ENCODE measurements at places on chromosomes 3 and 15.

GRCh38 chr3:107795514-107796094 lies 272.8 kb downstream of the BBX start:
- no peak for DNase-seq

DNA sequence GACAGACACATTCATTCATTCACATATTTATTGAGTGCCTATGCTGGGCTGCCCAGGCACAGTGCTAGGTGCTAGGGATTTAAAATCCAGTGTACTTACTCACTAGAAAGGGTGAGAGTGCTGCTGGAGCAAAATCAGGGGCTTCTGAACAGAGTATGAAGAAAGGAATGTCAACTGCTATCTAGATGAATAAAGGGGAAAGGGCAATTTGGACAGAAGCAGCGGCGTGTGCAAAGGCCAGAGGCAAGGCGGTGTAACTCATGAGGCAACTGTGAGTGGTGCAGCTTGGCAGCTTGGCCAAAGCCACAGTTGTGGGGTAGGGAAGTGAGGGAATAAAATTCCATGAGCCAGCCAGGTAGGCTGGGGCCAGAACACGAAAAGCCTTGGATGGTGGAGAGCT lies 76.7 kb downstream of the RAD18 start:
- DNase-seq: no peak

DNA sequence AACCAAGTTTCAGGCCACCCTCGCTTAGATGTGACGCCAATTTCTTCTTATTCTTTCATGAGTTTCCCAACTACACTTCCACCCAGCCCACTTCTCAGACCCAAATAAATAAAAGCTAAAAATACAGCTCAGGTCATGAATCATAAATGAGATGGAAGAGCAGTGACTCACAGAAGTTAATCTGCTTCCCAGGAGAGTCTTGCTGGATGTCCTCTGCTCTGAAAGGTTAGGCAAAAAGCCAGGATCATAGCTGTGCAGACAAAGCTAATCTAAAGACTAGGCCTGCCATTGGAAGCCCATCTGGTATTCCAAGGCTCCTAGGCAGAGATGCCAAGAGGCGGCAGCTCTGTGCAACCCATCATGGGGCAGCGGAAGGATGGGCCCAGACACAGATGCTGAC lies 24.1 kb downstream of the SHC4 start:
- DNase-seq: no peak

DNA sequence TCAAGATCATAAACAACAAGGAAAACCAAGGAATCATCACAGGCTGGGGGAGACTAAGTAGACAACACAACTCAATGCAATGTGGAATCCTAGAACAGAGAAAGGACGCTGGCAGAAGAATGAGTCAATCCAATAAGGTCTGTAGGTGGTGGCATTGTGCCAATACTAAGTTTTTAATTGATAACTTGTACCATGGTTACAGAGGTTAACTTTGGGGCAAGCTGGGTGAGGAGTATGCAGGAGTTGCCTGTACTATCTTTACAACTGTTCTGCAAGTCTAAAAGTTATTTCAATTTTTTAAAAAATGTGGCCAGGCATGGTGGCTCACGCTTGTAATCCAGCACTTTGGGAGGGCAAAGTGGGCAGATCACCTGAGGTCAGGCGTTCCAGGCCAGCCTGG lies 46.2 kb downstream of the RORA start:
- no peak for DNase-seq

GRCh38 chr3:158107605-158108444 lies 1.6 kb upstream of the SHOX2 start:
- DNase-seq: no peak

DNA sequence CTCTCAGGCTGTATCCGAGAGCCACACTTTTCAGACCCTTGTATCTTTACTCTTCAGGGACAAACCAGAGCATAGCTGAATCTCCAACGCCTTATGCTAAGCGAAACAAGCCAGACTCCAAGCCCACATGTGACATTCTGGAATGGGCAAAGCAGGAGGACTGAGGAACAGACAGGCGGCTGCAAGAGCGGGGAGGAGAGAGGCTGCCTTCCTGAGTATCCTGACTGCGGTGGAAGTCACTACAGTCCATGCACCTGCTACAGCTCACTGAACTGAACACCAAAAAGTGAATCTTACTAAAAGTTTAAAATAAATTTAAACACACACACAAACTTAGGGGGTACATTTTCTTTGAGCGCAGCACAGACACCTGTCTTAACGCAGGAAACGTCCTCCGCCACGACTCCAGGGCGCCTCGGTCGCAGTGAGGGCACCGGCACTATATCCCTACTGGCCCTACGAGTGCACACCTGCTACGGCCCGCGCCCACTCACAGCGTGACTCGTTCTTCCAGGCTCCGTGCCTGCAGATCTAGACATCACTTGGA lies 1.4 kb downstream of the CYFIP1 start:
- no peak for DNase-seq

DNA sequence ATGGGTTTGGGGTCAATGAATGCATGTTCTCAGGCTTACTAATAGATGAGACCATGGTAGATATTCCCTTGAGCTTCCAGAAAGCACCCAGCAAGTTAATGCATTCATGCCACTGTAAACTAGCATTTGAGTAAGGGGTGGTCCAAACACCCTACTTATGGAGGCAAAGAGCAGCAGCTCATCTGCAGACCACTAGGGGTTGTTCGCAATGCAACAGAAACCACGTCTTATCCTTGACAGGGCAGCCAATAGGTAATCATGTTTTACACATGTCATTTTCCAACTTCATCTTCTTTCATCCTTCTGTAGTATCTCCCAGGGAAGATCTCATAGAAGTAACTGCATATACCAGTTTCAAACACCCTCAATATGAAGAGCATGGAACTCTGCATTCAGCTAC lies 330.2 kb downstream of the RORA start:
- no peak for DNase-seq

DNA sequence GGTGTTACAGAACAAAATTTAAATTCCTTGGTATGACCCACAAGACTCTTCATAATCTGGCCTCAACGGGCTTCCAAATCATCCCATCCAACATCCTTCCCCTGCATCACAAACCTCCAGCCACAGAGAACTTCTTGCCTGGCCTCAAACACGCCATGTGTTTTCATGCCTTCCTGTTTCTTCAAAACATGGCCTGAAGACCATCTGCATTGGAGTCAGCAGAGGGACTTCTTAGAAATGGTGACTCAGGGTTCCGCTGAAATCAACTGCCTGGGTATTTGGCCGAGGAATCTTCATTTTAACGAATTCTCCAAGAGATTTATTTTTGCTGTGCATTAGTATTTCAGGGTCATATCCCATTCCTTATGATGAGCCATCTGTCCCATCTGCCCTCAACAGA lies 138.1 kb upstream of the RAP2B start:
- DNase-seq: no peak

GRCh38 chr15:29571792-29572431 lies 250.4 kb downstream of the TJP1 start:
- DNase-seq: no peak

- DNase-seq: peak; percentile 33
Observed at GRCh38 chr3:20043396-20043795, 3.1 kb downstream of the KAT2B start.

DNA sequence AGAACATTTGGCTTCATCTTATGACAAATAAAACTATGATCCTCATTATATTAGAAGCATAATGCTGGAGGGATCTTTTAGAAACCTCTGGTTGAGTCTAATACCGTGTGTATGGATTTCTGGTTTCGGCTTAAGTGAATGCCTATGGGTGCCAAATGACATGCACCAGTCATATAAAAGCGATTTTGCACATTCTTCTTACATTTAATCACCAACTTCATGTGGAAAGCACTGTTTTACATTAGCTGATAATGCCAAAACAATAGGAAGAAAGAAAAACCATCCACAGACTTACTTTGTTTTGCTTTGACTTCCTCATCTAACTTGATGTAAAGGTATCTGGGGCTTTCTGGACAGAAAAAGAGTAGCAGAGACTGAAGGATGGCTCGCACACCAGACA lies 20.9 kb downstream of the SLC2A2 start:
- no peak for DNase-seq

DNA sequence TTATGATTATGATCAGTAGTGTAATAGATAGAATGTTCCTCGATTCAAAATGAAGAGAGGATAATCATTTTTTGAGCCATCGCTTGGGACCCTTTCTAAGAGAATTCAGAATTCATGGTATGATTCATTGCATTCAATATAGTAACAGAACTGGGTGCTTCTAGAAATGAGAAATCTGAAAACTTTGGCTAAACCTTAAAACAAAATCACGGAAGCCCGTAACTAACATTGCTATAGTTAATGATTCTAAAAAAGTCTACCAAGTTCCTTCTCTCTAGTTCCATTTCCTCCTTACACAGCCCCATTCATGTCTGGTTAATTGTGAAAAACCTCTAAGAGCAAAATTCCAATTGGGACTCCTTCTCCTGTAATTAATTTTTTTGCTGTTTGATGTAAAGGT lies 217.1 kb downstream of the GBE1 start:
- no peak for DNase-seq

DNA sequence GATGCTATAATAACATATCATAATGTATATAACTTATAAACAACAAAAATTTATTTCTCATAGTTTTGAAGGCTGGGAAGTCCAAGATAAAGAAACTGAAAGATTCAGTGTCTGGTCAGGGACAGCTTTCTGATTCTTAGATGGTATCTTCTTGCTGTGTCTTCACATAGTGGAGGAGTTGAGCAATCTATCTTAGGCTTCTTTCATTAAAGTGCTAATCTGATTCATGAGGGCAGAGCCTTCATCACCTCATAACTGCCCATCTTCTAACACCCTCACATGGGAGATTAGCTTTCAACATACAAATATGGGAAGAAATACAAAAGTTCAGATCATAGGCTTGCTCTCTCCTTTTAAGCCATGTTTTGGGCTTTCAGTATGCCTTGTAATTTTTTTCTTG lies 774.8 kb upstream of the EPHA6 start:
- no peak for DNase-seq

DNA sequence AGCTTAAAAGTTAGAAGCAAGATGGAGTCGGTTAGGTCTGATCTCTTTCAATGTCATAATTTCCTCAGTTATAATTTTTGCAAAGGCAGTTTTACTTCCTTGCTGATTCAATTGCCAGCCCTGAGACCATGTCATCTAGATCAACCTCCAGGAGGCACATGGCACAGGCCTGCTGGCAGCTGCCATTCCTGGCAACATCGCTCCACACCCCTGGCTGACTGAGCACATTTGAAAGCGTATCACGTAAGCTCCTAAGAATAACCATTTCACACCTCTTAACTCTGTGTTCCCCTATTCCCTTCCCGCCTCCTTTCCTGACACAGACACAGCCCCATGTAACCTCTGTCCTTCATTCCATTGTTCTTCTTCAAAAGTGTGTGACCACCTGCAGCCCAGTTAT lies 313.9 kb upstream of the CTNNB1 start:
- DNase-seq: no peak

DNA sequence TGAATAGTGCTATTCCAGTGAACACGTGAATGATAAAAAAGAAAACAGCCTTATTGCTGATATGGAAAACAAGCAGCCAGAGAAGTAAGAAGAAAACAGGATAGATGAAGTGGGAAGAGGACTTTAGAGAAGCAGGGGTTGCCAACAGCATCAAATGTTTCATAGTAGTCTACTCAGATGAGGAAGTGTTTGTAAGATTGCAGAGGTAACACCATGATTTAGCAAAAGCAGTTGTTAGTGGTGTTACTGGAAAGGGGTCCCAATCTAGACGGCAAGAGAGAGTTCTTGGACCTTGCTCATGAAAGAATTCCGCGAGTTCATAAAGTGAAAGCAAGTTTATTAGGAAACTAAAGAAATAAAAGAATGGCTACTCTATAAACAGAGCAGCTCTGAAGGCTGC lies 108.8 kb upstream of the MCTP2 start:
- DNase-seq: no peak

GRCh38 chr3:53075743-53076140 lies 29.9 kb upstream of the SFMBT1 start:
- no peak for DNase-seq

GRCh38 chr3:58355179-58355578 lies 22.5 kb downstream of the PXK start:
- no peak for DNase-seq
